ENCODE measurements at places on chromosomes 11 and 22. TPM values are rescaled to one million over a fixed set of nuclear protein-coding genes. Genes with fewer than 3 reads are reported as not detected.
A peak's percentile ranks its signal among the peaks of the same experiment; 100 is the strongest.

DNA sequence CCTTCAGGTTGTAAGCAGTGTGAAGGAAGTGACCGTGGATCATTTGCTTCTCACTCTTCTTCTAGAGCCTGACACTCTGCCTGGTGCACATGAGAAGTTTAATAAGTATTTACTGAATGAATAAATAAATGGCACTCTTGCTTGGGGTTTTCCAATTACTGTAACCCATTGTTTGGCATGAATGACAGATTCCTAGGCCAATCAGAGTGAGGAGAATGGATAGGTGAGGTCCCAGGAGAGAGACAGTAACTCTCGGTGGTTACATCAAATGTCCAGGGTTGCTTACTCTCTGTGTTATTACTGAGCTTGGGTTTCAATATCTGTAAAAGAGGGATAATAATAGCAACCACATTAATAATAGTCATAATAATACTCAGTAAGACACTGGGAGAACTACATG lies 204.2 kb upstream of the ISX start:
- DNase-seq, result no peak

SCGB1D2 gene
- not detected for total RNA-seq

DNA sequence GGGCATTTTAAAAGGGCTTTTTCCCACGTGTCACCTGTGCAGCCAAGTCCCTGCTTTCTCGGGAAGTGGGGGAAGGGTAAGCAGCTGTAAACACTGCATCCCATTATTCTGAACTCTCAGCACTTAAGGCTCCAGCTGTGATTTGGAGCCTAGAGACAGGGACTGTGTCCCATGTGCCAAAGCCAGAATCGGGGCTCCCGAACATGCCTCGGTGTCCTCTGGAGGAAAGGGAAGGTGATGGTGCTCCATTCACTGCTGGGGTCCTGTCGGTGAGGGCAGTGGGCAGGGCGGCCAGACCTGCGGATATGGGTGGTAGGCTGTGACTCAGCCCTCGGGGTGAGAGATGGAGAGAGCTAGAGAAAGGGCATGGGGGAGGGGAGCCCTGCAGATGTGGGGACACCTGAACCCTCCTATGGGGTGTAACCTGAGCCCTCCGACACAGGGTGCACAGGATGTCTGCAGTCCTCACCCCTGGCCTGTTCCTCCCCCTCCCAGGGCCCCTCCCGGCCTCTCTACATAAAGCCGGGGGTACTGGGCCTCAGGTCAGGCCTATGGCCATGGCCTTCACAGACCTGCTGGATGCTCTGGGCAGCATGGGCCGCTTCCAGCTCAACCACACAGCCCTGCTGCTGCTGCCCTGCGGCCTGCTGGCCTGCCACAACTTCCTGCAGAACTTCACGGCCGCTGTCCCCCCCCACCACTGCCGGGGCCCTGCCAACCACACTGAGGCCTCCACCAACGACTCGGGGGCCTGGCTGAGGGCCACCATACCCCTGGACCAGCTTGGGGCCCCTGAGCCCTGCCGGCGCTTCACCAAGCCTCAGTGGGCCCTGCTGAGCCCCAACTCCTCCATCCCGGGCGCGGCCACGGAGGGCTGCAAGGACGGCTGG lies 31.8 kb downstream of the CAPN1 start:
- no peak for DNase-seq

GRCh38 chr11:46983598-46983997 lies 47.0 kb downstream of the CSTPP1 start:
- no peak for DNase-seq

DNA sequence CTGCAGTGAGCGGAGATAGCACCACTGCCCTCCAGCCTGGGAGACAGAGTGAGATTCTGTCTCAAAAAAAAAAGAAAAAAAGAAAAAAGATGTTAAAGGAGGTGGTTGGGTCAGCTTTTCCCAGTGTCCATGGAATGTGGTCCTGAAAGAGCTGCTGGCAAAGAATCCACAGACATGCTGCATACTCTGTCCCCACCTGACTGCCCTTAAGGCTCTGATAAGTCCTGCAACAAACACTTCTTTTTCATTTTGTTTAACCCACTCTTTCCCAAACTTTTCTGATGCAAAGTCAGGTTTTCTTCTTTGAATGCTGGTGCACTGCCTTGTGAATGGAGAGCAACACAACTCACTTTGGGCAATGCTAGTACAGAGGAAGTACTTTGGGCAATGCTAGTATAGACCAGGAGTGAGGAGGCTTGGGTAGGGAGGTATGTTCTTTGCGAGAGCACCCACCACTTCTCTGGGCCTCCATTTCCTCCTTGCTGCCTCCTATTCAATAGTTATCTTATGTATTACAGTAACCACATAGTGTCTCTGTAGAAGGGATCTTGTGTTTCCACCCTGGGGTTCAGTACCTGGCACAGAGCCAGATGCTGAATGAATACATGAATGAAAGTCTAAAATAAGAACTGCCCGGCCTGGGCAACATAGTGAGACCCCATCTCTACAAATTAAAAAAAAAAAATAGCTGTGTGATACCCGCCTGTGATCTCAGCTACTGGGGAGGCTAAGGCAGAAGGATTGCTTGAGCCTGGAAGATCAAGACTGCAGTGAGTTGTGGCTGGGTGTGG lies 18.9 kb downstream of the LIF start:
- DNase-seq, result no peak

ACCSL gene
- total RNA-seq, result not detected

GRCh38 chr11:58637371-58637770 lies 14.9 kb downstream of the CNTF start:
- DNase-seq, result no peak

- DNase-seq, result no peak
These were observed 35.2 kb upstream of the TUB start for GRCh38 chr11:8045839-8046238.

PEX16 gene
- total RNA-seq, result 36.1 TPM

DNA sequence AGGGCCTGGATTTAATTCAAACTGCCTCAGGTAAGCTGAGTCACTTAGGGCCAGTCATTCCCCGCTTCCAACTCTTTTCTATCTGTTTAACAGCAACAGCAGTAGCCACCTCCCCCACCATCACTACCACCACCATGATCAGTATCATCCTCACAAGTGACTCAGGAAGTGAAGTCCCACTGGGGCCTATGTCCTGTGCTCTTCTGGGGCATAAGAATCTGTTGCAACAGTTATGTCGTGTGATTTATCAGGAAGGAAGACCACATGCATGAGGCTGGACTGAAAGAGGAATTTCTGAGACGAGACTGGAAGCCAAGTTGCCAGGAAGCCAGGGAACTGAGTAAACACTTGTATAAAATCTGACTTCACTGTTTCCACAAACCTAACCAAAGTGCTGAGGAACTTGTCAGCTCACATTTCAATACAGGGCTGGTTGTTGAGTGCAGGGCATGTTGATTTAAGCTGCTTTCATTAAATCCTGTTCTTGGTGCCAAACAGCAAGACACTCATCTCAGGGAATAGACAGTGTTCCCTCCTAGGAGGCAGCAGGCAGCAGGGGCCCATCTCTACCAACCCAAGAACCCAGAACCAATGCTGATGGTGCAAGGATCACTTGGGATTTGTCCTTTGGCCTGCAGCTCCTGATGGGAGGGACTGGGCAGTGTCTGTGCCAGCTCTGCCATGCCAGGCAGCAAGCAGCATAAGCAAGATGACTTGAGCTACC lies 226.7 kb upstream of the NARS2 start:
- peak; percentile 50 for DNase-seq

TENM4 gene
- total RNA-seq, result 4.8 TPM

KRTAP5-10 gene
- total RNA-seq, result not detected

DNA sequence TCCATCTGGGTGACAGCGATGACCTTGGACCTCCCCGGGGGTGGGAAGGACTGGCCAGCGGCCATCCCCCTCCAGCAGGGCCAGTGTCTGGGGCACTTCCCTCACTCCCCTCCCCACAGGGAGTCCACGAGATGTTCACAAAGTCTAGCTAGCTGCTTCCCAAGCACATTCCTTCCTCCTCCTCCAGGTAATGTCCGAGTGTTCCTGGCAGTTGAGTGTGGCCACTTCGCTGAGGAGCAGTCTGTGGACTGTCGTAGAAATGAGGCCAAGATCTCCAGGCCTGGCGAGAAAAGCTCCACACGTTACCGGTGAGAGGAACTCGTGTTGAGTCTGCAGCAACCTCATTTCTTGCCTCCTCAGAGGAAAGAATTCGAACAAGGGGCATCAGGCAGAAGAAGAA lies 425.5 kb downstream of the BRD1 start:
- DNase-seq, result no peak
